Stomach (tissue), 19 donors: ENCODE measurements at places on chromosomes 5 and 9. TPM values are rescaled to one million over a fixed set of nuclear protein-coding genes. Genes with fewer than 3 reads are reported as not detected.
A peak's percentile ranks its signal among the peaks of the same experiment; 100 is the strongest.

The TRIM36 gene
- total RNA-seq, result 5.7 TPM

- DNase-seq, result no peak
Observed at GRCh38 chr9:7976856-7977255, 177.3 kb upstream of the DMAC1 start.

The ITK gene
- not detected for total RNA-seq

The ARID3C gene
- total RNA-seq, result not detected

- DNase-seq, result no peak
Observed at GRCh38 chr5:80874162-80874561, 86.0 kb upstream of the RASGRF2 start.

DNA sequence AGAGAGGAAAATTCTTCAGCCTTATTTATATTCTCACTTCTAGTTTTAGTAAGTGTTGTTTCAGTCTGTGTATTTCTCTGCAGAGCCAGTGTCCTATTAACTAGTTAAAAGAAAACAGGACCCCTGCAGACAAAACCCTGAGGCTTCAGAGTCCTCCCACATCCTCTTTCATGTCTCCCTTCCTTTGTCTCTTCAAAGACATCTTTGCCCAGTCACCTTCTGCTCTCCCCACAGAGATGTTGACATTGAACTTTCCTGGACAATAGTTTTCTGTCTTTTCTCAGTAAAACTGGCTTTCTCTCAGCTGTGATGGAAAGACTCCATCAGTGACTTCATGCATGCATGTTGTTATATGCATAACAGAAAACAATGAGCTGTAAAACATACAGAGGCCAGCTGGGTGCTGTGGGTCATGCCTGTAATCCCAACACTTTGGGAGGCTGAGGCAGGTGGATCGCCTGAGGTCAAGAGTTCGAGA is 20.2 kb downstream of the GRAMD2B start:
- no peak for DNase-seq

- DNase-seq, result no peak
Observed at GRCh38 chr5:67003685-67003934, 193.0 kb downstream of the CD180 start.

The ADCY2 gene
- total RNA-seq, result 1.2 TPM

DNA sequence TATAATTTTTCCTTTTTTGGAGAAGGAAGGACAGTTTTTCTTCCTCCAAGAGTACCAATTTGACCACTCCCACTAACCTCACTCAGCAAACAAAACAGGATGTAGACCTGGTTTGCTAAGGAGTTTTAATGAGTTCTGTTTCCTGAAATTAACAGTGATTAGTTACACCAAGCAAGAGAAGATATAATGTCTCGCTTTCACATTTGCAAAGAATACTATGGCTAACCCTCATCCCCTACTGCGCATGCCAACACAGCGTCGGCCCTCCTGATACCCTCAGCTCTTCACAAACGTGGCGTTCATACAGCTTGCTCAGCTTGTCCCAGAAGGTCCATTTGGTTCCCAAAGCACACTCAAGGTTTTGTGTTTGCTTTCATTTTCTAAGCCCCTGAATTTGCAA is 41.9 kb upstream of the IPPK start:
- no peak for DNase-seq

The BHMT2 gene
- total RNA-seq, result 1.4 TPM

The CCNJL gene
- 4.5 TPM for total RNA-seq

GRCh38 chr9:137253717-137254623 is 1.2 kb upstream of the NELFB start:
- no peak for DNase-seq

DNA sequence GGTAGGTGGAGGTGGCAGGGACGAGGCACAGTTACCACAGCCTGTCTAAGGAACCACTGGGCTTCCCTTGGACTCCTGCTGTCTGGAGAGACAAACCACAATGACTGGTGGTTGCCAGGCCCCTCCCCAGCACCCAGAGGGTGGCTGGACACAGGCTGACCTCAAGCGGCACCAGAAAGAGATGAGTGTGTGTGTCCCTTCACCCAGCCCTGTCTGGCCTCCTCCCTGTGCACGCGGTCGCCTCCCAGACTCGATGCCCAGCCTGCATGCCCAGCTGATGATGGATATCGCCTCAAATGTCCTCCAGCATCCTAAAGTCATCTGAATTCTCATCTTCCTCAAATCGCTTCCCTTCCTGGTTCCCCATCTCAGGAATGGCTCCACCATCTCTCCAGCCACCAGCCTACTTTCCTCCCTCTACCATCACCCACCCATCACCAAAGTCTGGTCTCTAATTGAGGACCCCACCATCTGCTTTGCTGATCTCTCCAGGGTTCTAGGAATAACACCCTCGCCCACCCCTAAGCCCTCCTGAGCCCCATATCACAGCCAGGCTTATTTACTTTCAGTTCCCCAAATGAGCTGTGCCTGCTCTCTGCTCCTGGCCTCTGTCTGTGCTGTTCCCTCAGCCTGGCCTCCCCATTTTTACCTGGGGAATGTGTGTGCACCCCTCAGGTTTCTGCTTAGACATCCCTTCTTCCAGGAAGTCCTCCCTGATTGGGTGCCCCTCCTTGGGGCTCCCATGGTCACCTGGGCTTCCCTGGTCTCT is 52.5 kb upstream of the GGTA1 start:
- DNase-seq, result no peak

The MXD3 gene
- total RNA-seq, result 6.8 TPM

DNA sequence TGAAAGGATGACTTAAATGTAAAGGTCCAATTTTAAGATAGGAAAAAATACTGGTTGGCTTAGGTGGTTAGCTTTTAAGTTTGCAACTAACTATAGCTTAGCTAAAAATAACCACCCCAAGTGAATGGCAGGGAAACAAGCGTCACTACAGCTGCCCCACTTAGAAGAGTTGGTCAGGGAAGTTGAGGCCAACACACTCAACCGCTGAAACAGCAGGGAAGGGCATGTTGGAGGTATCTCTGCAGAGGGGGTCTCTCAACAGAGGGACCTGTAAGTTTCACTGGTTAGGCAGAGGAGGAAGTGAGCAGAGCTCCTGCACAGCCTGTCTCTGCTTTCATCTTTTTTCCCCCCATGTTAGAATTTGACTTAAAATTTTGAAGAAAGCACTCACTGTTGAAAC is 75.3 kb downstream of the LHFPL2 start:
- DNase-seq, result no peak

DNA sequence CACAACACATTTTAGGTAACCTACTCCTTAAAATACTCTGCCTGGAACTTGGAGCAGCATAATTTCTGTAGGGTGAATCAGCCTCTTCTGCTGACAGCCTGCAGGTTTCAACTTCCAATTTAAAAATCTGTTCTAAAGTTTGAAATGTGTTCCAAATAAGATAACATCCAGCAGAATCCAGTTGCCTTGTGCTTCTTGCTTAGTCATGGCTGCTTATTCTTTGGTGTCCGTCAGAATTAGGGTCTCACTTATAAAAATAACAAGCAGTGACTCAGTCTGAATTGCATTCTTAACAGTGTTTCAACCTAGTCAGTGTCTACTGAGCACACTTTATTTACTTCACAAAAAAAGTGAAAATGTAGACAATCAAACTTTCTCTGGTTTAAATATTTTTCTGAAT is 3.7 kb downstream of the CDH6 start:
- DNase-seq, result no peak

DNA sequence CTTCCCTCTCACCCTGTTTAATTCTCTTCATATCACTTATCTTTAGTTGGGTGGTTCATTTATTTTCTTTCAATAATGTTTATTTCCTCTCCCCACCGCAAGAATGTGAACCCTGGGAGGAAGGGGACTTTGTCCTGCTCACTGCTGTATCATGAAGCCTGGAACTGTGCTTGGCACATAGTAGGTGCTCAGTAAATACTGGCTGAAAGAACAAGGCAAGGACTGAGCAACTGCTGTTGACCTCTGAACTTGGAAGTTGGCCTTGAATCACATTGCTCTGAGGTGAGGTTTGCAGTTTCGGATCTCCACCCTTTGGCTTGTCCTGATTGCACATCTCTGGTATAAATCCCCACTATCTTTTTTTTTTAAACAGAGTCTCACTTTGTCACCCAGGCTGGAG is 22.0 kb upstream of the PTGS1 start:
- DNase-seq, result no peak

DNA sequence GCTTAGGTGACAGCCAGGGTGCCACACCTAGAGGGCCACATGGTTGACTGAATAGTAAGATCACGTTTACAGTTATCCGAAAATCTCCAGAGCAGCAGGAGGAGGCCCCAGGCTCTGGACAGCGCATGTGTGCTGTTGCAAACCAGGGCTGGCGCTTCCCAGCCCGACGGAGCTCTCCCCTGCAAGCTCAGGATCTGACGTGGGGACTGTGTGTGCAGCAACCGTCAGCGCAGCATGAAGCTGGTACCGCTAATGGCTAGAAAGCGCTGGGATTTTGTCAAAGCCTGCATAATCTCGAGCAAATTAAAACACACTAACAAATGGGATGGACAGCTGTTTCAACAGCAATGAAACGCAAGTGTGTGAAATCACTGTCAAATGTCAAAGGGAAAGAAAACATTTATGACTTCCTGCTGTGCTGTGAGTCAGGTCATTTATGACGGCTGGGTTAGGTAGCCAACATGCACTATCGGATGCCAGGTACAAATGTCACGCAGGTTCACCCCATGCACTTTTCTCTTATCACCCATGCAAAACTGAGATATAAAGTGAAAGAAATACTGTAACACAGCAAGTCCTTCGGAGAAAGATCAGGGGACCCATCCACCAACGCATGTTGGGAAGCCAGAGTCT is 7.5 kb downstream of the SURF4 start:
- no peak for DNase-seq

GRCh38 chr9:92486371-92486770 is 4.1 kb upstream of the ASPN start:
- no peak for DNase-seq

DNA sequence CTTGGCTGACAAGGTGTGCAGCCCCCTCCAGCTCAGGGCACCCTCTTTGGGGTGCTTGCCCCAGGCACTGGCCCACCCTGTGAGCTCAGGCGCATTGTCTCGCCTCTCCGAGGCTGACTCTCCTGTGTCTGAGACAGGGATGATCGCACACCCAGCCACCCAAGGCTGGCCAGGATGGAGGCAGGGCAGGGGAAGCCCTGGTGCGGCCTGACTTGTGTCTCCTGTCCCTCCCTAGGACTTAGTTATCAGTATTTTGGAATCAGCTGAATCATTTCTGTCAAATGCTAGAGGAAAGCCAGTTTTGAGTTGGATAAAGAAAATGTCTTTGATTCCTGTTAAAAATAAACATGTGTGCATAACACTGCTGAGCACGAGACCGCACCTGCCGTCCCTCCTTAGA is 2.5 kb upstream of the DBH start:
- DNase-seq, result no peak

The SPZ1 gene
- not detected for total RNA-seq

The CEP72 gene
- 2.0 TPM for total RNA-seq

- peak; percentile 83 for DNase-seq
Observed at GRCh38 chr5:126354012-126354857, 69.0 kb upstream of the GRAMD2B start.

- no peak for DNase-seq
Observed at GRCh38 chr5:79619854-79620253, 7.6 kb downstream of the TENT2 start.

GRCh38 chr9:133261753-133262120 is 13.3 kb downstream of the ABO start:
- no peak for DNase-seq

GRCh38 chr9:1978941-1979340 is 36.2 kb upstream of the SMARCA2 start:
- DNase-seq, result peak; percentile 32

The KCNMB1 gene
- total RNA-seq, result 0.29 TPM

DNA sequence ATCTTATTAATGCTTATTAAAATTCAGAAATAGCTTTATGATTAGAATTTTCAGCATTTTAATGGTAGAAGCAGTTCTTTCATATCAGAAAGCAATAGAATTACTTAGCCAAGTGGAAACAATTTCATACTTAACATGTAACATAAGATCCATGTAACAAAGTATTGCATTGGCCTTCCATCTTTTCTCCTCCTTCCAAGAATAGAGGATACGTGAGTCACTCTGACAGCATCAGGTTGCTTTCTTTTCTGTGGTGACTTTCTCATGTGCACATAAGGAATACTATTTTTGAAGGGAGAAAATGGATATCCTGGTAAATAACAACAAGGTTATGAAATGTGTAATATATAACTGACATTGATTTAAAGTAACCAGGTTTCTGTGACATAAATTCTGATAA is 272.2 kb downstream of the ANXA1 start:
- DNase-seq, result no peak

DNA sequence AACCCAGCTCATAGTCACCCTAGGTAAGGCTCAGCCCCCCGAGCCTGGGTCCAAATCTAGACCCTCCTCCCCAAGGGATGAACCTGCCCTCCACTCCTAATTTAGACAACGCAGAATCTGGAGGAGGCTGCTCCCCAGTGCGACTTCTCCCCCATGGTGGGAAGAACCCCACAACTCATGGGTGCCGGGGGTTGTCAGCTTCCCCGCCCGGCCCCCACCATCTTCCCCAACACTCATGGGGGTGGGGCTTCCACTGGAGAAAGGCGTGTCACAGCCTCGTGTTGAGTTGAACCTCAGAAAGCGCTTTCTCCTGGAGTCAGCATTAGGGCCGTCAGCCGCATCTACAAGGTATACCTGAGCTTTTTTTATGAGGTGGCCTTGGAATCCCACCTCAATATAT is 66.9 kb downstream of the IRX2 start:
- no peak for DNase-seq

DNA sequence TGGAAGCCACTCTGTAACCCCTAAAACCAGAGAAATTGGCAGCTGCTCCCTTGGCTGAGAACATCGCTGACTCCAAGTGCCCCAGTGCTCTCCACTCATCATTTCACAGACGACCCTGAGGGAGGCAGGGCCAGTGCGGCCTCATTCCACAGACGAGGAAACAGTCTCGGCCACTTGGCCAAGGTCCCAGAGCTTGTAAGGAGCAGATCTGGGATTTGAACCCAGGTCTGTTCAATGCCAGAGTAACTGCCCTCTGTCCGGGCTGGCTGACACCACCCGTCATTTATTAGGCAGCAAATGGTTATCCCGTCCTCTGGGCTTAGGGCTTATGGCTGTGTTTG is 19.9 kb upstream of the IER5L start:
- no peak for DNase-seq

GRCh38 chr9:115369322-115369957 is 251.5 kb upstream of the TNC start:
- DNase-seq, result peak; percentile 65
